ENCODE measurements at places on chromosomes 1 and 21. TPM values are rescaled to one million over a fixed set of nuclear protein-coding genes. Genes with fewer than 3 reads are reported as not detected.

Gene CR1L
- total RNA-seq = not detected

Gene PLA2G4A
- total RNA-seq = 0.41 TPM

Gene GNAT2
- not detected for total RNA-seq

Gene ANKRD35
- 1.4 TPM for total RNA-seq

Gene ELAVL4
- total RNA-seq = 4.0 TPM

Gene MARCKSL1
- 510 TPM for total RNA-seq

Gene NPPA
- total RNA-seq = not detected

DNA sequence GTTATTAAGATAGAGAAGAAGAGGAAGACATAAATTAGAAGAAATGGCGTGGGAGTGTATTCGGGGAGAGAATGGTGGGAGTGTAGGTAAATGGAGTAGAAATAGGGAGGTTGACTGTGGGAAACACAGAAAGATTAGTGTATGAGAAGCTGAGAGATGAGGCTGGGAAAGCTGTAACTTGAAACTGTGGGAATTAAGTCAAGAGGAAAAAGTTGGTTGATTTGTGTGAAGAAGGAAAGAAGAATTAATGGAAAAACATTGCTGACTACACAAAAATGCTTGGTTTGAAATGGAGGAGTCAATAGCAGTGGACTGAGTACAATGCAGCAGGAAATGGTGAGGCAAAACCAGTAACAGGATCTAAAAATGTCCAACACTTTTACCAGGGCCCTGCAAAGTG is 448.3 kb downstream of the PTPRC start:
- peaks cover 2% of the 10 kb centered on the region for H3K4me1 ChIP-seq
- no peaks in the 10 kb centered on the region for H3K36me3 ChIP-seq
- H3K27me3 ChIP-seq = no peaks in the 10 kb centered on the region
- DNase-seq = no peak
- no peak overlapping the region for H3K4me3 ChIP-seq
- H3K27ac ChIP-seq = no peak overlapping the region

- no peak for DNase-seq
- H3K4me1 ChIP-seq = peaks cover 3% of the 10 kb centered on the region
- H3K27ac ChIP-seq = no peak overlapping the region
Measured at GRCh38 chr1:65949230-65949626, 156.5 kb downstream of the PDE4B start.

DNA sequence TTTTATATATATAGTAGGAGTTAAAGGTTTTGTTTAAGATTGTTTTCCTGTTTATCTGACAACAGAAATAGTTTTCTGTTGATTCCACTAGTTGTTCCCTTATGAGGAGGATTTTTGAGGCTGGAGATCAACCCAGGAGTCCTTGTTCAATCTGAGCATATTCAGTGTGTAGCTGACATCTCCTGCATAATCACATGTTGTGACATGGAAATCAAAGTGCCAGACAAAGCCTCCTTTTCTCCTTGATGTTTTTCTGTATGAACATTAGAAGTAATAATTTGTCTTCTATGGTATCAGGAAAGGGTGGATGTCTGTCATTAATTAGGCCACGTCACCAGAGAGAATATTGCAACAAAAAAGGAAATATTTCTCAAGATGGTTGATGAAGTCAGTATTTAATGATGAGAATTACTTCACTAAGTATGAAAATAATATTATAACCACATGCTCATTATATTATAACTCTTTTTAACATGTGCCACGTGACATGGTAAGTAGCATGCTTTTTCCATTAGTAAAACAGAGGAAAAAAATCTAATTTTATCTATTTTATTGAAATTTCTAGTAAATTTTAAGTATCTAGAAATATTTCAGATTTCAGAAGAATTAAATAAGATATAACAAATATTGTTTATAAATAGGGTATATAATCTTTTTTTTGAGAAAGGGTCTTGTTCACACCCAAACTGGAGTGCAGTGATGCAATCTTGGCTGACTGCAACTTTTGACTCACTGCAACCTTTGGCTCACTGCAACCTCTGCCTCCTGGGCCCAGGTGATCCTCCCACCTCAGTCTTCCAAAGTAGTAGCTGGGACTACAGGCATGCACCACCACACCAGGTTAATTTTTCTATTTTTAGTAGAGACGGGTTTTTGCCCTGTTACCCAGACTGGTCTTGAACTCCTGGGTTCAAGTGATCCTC is 223.5 kb downstream of the HMCN1 start:
- no peaks in the 10 kb centered on the region for H3K4me1 ChIP-seq
- no peak overlapping the region for H3K27ac ChIP-seq
- H3K27me3 ChIP-seq = no peaks in the 10 kb centered on the region
- DNase-seq = no peak
- H3K36me3 ChIP-seq = no peaks in the 10 kb centered on the region

- no peak overlapping the region for H3K4me3 ChIP-seq
- no peaks in the 10 kb centered on the region for H3K4me1 ChIP-seq
- no peak overlapping the region for H3K27ac ChIP-seq
- H3K27me3 ChIP-seq = peaks cover 99% of the 10 kb centered on the region
- H3K36me3 ChIP-seq = no peaks in the 10 kb centered on the region
- DNase-seq = no peak
Measured at GRCh38 chr1:205043866-205044265, 854 bp downstream of the CNTN2 start.

DNA sequence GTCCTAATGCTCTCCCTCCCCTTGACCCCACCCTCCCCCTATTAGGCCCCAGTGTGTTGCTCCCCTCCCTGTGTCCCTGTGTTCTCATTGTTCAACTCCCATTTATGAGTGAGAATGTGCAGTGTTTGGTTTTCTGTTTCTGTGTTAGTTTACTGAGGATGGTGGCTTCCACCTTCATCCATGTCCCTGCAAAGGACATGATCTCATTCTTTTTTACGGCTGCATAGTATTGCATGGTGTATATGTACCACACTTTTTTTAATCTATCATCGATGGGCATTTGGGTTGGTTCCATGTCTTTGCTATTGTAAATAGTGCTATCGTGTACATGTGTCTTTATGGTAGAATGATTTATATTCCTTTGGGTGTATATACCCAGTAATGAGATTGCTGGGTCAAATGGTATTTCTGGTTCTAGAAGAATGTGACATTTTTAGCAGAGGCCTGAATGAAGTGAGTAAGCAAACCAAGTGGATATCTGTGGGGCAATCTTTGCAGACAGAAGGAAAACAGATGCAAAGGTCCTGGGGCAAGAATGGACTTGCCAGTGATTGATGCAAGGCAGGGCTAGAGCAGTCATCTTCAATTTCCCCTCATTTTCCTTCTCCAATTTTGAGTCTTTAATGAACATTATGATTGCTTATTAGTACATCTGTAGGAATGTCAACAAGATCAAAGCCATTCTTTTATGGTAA is 50.2 kb downstream of the UBE4B start:
- H3K27ac ChIP-seq = no peak overlapping the region
- H3K27me3 ChIP-seq = no peaks in the 10 kb centered on the region
- H3K4me1 ChIP-seq = no peaks in the 10 kb centered on the region
- no peak for DNase-seq
- peaks cover 21% of the 10 kb centered on the region for H3K36me3 ChIP-seq

GRCh38 chr1:51192213-51192843 is 43.7 kb upstream of the RNF11 start:
- H3K4me3 ChIP-seq = no peak overlapping the region
- no peaks in the 10 kb centered on the region for H3K4me1 ChIP-seq
- no peak overlapping the region for H3K27ac ChIP-seq

- no peak for DNase-seq
- H3K27me3 ChIP-seq = no peaks in the 10 kb centered on the region
- no peak overlapping the region for H3K27ac ChIP-seq
- H3K4me3 ChIP-seq = no peak overlapping the region
Measured at GRCh38 chr1:34108269-34108668, 56.8 kb downstream of the CSMD2 start.

DNA sequence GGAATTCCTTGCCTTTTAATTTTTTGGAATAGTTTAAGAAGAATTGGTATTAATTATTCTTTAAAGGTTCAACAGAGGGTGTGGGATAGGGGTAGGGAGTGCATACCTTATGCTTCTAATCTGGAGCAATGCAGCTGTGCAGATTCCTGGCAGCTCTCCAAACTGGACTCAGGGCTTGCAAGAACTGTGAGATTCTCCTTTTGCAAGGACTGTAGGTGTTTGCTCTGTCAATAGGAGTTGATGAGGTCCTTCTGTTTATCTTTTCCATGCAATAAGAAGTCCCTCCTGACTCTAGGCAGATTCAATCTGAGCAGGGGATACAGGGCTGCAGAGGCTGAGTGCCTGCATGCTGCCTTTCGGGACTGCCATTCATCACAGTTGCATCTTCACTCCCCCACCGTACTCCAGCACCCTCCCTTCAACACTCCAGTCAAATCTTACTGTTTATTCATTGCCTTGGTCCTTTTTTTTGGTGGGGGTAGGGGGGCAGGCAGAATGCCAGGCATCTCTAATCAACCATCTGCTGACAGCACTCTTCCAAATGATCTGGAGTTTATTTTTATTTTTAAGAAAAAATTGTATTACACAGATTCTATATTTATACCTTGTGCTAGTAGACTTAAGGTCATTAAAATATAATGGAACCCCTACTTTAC is 122.3 kb downstream of the DISC1 start:
- no peaks in the 10 kb centered on the region for H3K4me1 ChIP-seq
- H3K27me3 ChIP-seq = no peaks in the 10 kb centered on the region
- H3K36me3 ChIP-seq = no peaks in the 10 kb centered on the region
- no peak for DNase-seq
- H3K4me3 ChIP-seq = no peak overlapping the region
- H3K27ac ChIP-seq = no peak overlapping the region

- H3K27me3 ChIP-seq = no peaks in the 10 kb centered on the region
- no peak for DNase-seq
- H3K27ac ChIP-seq = no peak overlapping the region
- H3K36me3 ChIP-seq = no peaks in the 10 kb centered on the region
- no peaks in the 10 kb centered on the region for H3K4me1 ChIP-seq
- no peak overlapping the region for H3K4me3 ChIP-seq
Measured at GRCh38 chr21:38327984-38328383, 71.2 kb downstream of the KCNJ15 start.

GRCh38 chr1:167563579-167564246 is 10.2 kb upstream of the CREG1 start:
- no peak overlapping the region for H3K4me3 ChIP-seq
- H3K36me3 ChIP-seq = no peaks in the 10 kb centered on the region
- DNase-seq = no peak
- no peaks in the 10 kb centered on the region for H3K4me1 ChIP-seq
- no peak overlapping the region for H3K27ac ChIP-seq
- no peaks in the 10 kb centered on the region for H3K27me3 ChIP-seq

- H3K4me1 ChIP-seq = peaks cover 8% of the 10 kb centered on the region
- H3K36me3 ChIP-seq = peaks cover 20% of the 10 kb centered on the region
- H3K4me3 ChIP-seq = no peak overlapping the region
- no peaks in the 10 kb centered on the region for H3K27me3 ChIP-seq
Measured at GRCh38 chr1:12372180-12372579, 142.3 kb downstream of the VPS13D start.

GRCh38 chr1:228308628-228309325 is 97.9 kb downstream of the TRIM11 start:
- no peak overlapping the region for H3K27ac ChIP-seq
- H3K36me3 ChIP-seq = no peaks in the 10 kb centered on the region
- H3K4me1 ChIP-seq = no peaks in the 10 kb centered on the region
- peak; percentile 68 for DNase-seq

DNA sequence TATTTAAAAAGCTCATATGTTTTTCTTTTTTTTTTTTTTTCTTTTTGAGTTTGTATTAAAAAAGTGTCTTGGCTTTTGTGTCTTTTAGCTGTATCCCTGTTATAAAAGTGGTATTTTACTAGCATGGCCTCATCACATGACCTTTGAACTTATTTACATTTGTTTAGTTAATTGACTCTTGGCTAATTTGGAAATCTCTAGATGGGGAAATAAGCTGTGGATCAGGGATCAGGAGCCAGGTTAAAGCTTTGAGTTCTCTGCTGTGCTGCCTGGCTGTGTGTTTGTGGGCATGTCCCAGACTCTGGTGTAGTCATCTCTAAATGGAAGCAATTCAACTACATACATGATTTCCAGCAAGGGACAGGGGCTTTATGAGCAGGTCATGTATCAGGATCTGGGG is 56.5 kb downstream of the HHAT start:
- no peaks in the 10 kb centered on the region for H3K4me1 ChIP-seq
- DNase-seq = no peak
- no peak overlapping the region for H3K4me3 ChIP-seq
- no peak overlapping the region for H3K27ac ChIP-seq

DNA sequence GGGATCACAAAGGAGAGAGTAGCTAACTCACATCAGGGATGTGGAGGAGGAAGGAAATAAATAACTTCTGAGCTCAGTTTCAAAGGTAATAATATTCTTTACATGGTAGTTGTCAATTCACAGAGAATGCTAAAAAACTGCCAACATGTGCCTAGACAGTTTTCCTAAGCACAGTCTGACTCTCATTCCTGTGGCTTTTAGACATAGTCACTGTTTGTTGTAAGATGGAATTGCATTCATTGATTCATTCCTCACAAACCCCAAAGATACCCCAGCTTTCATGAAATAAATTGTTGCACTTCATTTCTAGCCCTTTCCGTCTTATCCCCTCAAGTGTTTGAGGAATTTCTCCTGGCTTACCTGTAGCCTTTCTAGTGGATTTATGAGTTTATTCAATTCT is 263.9 kb downstream of the NTNG1 start:
- H3K27me3 ChIP-seq = no peaks in the 10 kb centered on the region
- H3K36me3 ChIP-seq = no peaks in the 10 kb centered on the region
- H3K27ac ChIP-seq = no peak overlapping the region
- DNase-seq = no peak
- no peak overlapping the region for H3K4me3 ChIP-seq
- no peaks in the 10 kb centered on the region for H3K4me1 ChIP-seq

- H3K4me3 ChIP-seq = no peak overlapping the region
- no peak overlapping the region for H3K27ac ChIP-seq
- DNase-seq = no peak
- H3K4me1 ChIP-seq = peaks cover 5% of the 10 kb centered on the region
- H3K27me3 ChIP-seq = no peaks in the 10 kb centered on the region
Measured at GRCh38 chr1:170483051-170483450, 48.9 kb upstream of the GORAB start.

DNA sequence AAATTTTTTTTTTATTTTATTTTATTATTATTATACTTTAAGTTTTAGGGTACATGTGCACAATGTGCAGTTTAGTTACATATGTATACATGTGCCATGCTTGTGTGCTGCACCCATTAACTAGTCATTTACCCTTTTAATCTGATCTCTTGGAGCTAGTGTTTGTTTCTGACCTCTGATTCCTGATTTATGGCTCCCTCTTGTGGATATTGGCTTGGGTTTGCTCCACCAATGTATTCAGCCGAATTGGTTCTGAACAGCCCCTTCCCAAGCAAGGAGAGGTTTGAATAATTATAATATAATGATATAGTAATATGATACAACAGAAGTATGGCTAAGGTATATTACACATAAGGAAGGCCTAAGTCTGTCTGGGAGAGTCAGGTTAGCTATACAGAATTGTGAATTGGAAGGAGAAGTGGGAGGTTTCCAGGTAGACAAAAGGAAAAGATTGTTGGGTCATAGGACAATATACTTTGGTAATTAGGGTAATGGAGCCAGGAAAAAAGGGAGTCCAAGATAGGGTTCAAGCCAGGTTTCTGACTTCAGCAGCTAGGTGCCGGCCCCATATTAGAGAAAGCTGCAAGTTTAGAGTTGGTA is 53.1 kb upstream of the HMCN1 start:
- peaks cover 33% of the 10 kb centered on the region for H3K27me3 ChIP-seq
- no peak overlapping the region for H3K27ac ChIP-seq
- no peak overlapping the region for H3K4me3 ChIP-seq
